ENCODE measurements at places on chromosomes 7 and 10.

GRCh38 chr7:78315119-78315518 lies 516.5 kb downstream of the PHTF2 start:
- ATAC-seq: no peak

- ATAC-seq: no peak
These were observed 10.9 kb upstream of the DMBT1 start for GRCh38 chr10:122549636-122550035.

GRCh38 chr10:96833220-96834001 lies 1.3 kb downstream of the LCOR start:
- no peak for ATAC-seq

- ATAC-seq: no peak
These were observed 85.5 kb downstream of the WDR37 start for GRCh38 chr10:1141701-1142100.

DNA sequence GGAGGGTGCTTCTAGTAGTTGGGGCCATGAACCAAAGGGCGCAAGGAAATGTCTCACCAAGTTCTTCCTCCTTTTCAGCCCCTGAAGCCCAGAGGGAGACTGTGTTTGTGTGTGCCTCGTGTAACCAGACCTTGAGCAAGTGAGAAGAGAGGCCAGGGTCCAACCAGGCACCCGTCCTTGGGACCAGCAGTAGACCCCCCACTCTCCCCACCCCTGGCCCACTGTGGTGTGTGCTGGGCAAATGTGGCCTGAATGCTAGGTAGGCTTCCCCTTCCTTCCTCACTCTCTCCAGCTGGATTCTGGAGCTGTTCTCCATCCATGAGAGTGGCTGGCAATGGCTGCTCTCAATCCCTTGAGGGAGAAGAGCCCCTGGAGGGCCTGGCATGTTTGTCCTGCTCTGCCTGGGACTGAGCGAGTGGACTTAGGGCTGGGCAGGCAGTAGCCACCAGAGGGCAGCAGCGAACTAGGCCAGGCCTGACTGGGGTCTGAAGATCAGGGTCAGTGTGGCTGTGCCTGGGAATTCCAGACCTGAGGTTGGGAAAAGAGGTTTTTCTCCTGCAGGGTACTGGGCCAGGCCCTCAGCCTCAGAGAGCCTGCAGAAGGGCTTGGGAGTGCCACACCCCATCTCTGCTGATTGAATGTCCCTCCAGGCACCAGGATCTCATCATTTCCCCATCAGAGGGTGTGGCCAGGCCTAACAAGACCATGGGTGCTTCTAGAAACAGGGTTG lies 12.5 kb downstream of the SFRP5 start:
- ATAC-seq: peak; percentile 62

GRCh38 chr7:128351296-128352152 lies 7.8 kb upstream of the RBM28 start:
- ATAC-seq: peak; percentile 12

DNA sequence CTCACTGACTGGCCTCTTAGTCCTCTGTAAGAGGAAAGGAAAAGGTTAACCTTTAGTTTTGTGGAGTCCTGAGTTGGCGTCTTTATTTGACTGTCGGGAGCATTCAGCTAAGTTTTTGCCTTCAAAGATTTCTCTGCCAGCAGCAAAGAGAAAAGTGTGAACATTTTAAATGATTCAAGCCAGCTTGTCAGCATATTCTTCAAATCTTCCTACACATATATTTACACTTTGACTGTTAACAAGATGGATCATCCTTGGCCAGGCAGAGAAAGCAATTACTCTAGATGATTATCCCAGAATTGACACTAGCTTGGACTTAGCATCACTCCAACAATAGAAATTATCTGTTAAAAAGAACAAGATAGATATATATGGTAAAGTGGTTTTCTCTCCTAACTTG lies 15.8 kb upstream of the YAE1 start:
- ATAC-seq: no peak

DNA sequence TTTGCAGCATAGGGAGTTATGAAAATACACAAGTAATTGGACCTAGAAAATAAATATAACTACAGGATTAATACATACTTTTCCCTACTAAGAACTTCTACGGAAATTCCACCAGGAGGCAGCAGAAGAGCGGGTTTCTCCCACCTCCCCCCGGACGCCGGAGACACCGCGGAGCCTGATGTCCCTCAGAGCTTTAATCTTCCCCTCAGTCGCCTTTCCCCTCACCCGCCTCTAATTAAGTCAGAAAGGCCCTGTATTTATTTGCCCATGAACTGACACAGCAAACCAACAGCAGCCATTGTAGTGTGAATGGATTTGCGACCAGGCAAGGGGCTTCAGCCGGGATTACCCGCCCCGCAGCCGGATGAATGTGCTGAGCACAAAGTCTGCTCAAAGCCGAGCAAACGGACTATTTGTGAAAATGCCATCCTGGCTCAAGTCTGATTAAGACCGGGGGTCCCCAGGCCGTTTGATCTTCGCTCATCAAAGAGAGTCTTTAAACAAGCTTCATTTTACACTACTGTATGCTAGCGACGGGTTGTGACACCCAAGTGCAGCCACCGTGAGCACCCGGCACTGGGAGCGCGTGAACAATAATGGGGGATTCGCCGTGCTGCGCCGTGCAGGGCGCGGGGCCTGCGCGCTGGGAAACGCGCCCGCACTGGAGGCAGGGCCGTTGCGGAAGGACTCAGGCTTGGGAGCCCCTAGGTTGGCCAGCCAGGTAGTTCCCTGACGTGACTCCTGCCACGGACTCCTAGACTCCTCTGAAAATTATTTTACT lies 5.6 kb upstream of the DKK1 start:
- peak; percentile 81 for ATAC-seq

- no peak for ATAC-seq
These were observed 69.9 kb upstream of the ADARB2 start for GRCh38 chr10:1807196-1807595.

GRCh38 chr7:27636326-27637006 lies 26.2 kb downstream of the HIBADH start:
- ATAC-seq: no peak

GRCh38 chr10:132374612-132375011 lies 22.4 kb upstream of the PWWP2B start:
- ATAC-seq: no peak

- no peak for ATAC-seq
These were observed 486.1 kb upstream of the IGFBP3 start for GRCh38 chr7:46407125-46407524.

GRCh38 chr10:113036619-113037018 lies 86.6 kb downstream of the TCF7L2 start:
- no peak for ATAC-seq

DNA sequence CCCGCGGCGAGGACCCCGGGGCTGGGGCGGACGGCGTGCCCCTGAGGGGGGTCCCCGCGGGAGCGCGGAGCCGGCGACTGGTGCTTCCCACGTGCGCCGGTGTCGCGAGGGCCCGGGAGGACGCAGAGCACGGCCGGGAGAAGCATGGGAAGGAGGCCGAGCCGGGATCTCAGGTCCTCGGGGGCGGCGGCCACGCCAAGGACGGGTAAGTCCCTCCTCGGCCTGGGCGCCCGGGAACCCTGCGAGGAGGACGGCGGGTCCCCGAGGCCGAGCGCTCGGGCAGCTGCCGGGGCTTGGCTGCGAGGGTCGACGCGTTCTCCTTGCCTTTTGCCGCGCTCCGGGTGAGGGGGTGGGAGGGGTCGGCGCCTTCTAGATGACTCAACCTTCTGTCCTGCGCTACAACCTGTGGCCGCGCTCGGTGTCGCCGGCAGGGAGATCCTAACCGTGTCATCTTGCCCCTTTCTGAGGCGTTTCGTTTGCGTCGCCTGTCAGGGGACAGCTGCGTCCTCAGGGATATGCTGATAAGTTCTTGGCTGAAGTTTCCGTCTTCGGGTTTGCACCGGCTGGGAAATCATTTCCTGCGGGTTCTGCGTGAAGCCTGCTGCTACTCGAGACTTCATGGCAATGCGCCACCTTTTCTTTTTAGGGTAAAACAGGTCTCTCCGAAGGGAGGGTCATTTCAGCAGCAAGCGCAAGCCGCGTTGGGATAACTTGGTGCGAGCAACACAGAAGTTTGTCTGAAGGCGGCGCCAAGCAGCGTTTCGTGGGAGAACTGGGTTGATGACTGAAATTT lies 529 bp downstream of the TASOR2 start:
- ATAC-seq: peak; percentile 32

GRCh38 chr7:1755783-1756625 lies 85.9 kb downstream of the ELFN1 start:
- ATAC-seq: no peak

GRCh38 chr7:19095353-19095860 lies 22.0 kb downstream of the TWIST1 start:
- no peak for ATAC-seq

- ATAC-seq: no peak
These were observed 204.8 kb upstream of the MEOX2 start for GRCh38 chr7:15891151-15891881.

- no peak for ATAC-seq
These were observed 73.4 kb downstream of the CFAP46 start for GRCh38 chr10:132868995-132869394.

GRCh38 chr10:60597513-60597912 lies 180.8 kb upstream of the CDK1 start:
- ATAC-seq: no peak

DNA sequence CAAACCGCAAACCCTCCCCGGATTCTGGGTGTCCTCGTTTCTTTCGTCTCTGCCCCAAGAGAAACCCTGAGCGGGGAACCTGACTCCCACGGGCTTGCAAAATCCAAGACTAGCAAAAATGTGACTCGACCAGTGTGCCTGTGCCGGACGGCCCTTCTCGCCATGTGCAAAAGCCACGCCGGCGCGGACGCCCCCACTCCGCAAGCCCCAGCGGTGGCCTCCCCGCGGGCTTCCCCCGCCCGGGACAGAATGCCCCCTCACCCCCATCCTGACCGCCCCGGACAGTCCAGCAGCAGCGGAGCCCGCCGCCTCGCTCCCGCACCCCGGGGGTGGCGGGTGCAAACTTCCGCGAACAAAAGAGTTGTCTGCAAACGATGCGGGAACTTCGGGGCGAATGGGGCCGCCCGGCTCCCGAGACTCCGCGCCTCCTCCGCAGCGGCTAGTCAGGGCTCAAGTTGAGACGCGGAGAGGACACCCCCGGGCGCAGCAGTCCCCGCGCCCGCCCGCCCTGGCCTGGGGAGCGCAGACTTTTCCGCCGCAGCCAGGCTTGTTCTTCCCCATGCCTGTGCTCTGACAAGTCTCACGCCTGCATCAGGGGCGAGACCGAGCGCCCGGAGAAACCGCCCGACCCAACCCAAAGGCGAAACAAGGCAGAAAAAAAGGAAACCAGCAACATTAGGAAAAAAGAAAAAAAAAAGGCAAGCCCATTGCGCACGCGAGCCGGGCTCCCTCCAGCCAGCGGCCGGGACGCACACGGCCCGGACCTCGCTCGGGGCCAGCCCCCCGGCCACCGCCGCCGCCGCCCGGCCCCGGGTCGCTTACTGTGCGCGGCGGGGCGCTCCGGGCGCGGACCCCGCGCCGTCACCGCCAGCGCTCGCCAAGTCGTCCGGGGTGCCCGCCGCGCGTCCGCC lies 732 bp downstream of the FAM53B start:
- ATAC-seq: no peak

DNA sequence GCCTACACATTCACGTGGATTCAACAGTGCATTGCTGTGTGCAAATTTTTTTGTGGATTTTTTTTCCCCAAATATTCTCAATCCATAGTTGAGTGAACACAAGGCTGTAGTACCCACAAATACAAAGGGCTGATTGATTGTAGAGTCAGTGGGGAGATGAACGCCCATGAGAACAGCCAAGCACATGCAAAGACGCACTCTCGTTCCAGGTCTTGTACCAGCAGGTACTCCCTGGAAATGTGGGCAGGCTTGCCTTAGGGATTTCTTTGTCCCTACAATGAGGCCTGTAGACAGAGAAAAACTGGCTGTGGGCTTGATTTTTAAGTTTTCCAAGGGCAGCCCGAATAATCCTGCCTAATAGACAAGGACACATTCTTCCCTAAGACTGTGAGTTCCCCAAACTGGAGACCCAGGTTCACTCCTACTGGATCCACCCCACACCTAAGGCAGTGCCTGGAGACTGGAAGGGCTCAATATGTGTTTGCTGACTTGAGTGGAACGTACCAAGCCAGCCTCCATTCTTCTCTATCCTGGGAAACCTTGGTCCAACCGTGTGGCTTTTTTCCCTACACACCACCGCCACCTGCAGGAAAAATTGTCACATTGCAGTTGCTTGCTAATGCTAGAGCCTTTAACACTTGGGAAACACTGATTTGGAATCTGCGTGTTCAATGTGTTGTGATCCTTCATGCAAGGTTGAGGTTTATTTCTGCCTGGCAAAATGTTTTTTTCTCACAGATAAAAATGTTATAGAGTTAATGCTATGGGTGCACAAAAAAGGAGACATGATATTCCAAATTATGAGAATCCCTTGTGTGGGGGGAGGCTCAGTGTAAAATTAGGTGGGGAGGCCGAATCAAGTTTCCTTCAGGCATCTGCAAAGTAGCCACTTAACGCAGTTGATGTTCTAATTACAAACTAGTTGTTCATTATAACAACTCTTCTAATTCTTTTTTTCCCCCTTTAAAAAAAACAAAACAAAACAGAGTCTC lies 49.3 kb downstream of the PPP1R17 start:
- peak; percentile 58 for ATAC-seq

DNA sequence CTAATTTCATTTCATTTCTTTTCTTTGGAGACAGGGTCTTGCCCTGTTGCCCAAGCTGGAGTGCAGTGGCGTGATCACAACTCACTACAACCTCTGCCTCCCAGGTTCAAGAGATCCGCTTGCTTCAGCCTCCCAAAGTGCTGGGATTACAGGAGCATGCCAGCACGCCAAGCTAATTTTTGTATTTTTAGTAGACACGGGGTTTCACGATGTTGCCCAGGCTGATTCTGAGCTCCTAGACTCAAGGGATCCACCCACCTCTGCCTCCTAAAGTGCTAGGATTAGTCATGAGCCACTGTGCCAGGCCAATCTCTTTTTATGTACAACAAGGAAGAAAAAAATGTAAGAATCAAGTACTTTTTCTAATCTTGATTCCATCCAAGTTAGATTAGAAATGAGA lies 10.7 kb upstream of the KMT2E start:
- peak; percentile 84 for ATAC-seq

DNA sequence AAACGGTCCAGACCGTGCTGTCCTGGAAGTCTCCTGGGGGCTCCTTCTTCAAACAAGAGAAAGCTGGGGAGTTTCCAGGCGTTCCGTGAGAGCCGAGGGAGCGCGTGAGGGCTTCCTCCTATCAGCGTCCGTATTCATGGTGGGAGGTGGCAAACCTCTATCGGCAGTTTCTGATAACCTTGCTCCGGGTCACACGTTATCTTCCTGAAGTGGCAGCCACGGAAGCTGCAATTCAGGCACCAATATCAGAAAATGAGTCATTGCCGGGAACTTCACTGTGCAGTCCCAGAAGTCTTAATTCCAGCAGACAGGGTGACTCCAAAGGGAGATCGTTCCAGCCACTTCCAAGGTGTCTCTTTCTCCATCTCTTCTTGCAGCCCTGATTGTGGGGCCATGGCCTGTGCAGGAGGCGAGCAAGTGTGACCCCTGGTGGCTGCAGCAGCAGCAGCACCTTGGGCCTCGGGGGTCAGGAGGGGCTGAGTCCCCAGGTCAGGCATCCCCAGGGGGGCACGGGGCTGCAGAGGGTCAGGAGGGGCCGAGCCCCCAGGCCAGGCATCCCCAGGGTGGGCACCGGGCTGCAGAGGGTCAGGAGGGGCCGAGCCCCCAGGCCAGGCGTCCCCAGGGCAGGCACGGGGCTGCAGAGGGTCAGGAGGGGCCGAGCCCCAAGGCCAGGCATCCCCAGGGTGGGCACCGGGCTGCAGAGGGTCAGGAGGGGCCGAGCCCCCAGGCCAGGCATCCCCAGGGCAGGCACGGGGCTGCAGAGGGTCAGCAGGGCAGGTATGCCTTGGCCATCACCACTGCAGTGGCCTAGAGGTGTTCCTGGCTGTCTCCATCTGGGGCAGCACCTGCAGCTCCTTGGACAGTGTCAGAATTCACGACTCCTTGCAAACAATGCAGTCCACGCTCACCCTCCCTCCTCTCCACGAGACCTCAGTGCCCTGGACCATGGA lies 538.7 kb downstream of the DNAJB6 start:
- ATAC-seq: no peak

Measured in gastroesophageal sphincter (tissue), 4 donors.